Endodermal cell (in vitro differentiated cells): ENCODE measurements at places on chromosomes 3 and 15.
A peak's percentile ranks its signal among the peaks of the same experiment; 100 is the strongest.

DNA sequence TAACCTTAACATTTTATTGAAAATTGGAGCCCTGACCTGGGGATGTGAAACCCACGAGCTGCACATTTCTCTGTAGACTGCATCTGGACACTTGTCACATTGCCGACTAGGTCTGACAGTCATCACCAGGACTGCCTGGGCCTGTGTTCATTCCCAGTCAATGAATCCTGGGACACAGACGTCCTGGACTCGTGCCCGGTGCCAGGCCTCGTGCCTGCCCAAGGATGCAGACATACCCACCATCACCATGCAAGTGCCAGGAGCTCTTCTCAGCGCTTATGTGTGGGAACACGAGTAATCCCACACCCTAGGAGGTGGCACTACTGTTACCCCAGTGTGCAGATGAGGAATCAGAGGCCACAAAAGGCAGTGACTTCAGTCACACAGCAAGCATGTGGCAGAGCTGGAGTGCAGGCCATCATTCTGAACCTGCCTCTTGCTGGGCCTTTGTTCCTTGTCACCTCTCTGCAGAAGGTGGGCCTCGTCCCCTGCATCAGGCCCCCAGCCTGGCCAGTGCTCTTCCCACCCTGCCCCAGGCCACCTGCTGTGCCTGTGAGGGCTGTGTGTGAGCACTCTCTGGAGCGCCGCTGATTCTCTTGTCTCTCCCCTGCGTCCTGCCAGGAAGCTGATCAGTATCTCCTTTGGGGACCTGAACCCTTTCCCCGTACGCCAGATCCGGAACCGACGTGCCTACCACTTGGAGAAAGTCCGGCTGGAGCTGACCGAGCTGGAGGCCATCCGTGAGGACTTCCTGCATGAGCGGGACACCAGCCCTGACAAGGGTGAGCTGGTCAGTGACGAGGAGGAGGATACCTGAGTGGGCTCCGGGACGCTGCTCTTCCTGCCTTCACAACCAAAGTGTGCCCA is 58.5 kb downstream of the ADAMTS7 start:
- no peak for DNase-seq

- DNase-seq, result no peak
These were observed 8.5 kb upstream of the USP3 start for GRCh38 chr15:63495780-63496488.

GRCh38 chr3:150237490-150237889 is 170.6 kb upstream of the TSC22D2 start:
- DNase-seq, result no peak

- no peak for DNase-seq
These were observed 80.9 kb downstream of the TNIK start for GRCh38 chr3:171379281-171379680.

DNA sequence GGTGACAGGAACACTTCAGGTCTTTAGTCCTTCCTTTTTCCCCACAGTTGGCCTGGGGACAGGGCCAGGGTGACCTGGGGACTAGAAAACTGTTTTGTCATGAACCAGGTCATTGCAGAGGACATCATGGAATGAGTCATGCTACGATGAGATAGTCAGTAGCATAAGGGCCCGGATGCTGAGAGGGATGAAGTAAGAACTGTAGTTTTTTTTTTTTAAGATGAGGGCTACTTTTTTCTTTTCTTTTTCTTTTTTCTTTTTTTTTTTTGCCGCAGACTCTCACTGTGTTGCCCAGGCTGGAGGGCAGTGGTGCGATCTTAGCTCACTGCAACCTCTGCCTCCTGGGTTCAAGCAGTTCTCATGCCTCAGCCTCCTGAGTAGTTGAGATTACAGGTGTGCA is 8.0 kb downstream of the MAP2K5 start:
- DNase-seq, result no peak

DNA sequence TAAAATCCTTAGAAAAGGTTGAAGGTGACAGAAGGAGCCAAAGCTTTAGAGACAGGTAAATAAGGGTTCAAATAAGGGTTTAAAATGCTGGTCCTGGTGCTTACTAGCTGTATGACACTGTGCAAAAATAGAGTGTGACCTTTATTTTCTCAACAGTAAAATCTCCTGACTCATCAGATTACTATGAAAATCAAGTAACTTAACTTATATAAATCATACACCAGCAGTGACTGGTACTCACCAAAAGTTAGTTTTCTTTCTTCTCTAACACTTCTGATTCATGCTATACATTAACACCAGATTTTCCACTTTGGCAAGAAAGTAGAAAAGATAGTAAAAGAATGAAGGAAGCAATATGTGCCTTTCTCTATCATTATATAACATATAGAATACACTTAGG is 205.9 kb upstream of the GBE1 start:
- no peak for DNase-seq

DNA sequence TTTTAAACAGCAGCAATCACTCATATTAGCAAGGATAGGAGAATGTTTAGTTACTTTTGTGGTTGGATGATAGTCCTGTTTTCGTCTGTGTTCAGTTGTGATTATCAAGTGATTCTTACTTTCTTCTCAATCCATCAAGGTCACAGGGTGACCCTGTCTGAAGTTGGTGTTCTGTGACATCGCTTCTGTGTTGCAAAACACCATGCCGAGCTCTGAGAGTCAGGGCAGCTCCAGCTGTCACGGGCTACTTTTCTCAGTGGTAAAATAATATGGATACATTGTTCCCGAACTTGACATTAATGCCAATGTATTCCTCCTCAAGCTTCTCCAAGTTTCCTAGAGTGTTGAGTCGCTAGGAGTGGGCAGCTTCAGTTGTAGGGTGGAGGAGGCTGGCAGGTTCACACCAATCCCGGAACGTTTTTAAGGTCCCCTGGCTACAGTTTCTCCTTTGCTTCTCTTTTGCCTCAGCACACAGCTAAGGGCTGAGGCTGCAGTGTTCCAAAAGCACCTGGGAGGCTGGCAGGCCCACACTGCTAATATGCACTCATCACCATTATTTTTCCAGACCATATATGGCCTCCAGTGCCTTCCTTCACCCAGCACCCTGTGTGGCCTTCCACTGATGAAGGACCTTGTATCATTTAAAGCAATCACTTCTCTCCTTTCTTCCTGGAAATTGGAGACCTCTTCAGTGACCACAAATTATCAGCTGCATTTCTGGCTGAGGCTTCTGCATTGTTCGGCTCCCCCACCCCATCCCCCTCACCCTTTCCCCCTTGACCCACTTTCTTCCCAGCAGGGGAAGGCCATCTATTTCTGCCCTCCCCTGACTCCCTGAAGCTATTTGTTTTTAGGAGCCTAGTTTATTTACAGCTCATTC is 25.8 kb downstream of the COLQ start:
- no peak for DNase-seq

- peak; percentile 70 for DNase-seq
These were observed 225.6 kb downstream of the TIGIT start for GRCh38 chr3:114519415-114519814.

DNA sequence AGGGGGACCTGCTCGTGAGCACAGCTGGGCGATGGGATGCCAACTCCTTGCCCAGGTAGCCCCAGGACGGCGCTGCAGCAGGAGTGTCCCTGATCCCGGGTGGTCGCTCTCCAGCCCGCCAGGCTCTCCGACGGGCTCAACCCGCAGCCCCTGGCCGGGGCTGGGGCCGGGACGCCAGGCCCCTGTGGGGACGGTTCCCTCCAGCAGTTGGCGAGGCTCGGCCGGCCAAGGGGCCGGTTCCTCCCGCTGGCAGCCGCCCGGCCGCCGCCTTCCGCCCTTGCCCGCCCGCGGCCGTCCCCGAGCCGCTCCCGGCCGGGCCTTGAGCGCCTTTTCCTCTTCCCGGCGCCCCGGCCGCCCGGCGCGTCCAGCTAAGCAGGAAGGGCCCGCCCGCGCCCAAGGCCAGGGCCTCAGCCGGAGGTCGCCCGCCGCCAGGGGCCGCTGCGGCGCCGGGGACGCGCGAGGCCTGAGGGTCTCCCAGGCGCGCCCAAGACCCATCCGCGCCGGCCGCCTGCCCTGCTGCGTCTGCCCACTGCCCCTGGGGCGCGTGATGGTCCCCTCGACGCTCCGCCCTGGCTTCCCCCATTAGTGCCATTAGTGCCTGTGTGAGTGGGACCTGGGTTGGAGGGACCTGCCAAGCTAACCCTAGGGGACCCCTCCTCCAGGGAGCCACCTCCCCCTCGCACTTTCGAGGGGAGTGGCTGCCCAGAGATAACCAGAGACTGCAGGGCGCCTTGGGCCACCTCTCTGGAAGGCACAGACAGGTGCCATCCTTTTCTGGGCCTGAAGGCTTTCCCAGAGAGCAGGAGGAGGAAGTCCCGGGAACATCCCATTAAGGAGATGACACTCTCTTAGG is 106.4 kb downstream of the FBLN2 start:
- DNase-seq, result peak; percentile 92

DNA sequence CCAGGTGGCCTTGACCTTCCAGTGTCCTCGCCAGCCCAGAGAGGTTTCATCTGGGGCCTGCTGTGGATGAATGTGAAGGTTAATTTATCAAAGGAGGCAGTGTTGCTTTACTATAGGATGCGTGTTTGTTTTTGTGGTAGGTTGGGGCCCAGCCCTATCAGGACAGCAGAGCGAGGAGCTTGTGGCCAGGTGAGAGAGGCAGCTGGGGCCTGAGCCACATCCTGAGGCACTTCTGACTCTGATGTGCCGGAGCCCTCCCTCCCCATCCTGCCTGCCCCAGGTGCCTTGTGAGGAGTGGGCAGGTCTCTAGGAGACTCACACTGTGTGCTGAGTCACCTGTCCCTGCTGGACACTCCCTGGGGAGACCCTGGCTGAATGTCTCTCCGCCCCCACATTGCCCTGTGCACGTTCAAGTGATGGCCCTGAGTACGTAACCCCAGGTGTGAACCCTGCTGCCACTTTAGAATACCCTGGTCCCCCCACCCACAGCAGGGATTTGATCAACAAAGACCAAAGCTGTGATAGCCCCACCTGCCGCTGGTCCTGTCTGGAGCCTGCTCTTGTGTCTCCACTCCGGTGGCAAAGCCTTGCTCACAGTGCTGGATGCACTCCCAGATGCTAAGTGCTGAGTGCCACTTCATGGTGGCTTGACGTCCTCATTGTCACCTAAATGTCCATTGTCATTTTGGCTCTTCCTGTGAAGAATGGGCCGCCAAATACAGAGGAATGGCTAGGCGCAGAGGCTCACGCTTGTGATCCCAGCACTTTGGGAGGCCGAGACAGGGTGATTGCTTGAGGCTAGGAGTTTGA is 16.0 kb downstream of the FBLN2 start:
- peak; percentile 78 for DNase-seq

DNA sequence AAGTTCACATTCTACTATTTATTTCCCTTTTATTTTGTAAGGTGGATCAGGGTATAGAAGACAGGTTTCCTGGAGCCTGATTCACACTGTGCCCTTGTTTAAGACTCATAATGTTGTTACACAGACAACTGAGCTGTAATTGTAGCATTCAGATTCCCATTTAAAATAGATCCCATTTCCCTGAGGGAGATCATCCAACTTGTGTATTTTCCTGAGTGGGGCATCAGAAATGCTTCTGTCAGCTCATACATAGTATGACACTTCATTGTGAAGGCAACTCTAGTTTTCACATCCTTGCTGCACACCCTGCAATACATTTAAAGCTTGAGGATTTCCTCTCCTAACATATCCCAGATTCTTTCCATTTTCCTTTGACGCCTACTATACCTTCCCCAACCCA is 659.7 kb downstream of the GRM7 start:
- DNase-seq, result no peak

- no peak for DNase-seq
These were observed 7.8 kb downstream of the BNC1 start for GRCh38 chr15:83276661-83277060.

DNA sequence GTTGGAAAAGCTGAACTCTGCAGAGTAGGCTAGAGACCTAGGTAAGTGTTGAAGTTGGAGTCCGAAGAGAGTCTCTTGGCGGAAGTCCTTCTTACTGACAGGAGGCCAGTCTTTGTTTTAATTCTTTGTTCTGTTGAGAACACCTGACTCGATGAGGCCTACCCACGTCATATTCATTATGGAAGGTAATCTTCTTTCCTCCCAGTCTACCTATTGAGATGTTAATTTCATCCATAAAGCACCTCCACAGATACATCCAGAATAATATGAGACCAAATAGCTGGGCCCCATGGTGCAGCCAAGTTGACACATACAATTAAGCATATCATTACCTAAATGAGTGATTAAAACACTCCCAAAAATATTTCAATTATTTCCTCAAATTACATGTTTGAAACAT is 515.5 kb downstream of the CADM2 start:
- no peak for DNase-seq
